ENCODE measurements at places on chromosomes 3 and 15. TPM values are rescaled to one million over a fixed set of nuclear protein-coding genes. Genes with fewer than 3 reads are reported as not detected.
A peak's percentile ranks its signal among the peaks of the same experiment; 100 is the strongest.

- no peak for DNase-seq
These were observed 37.5 kb downstream of the ARHGAP31 start for GRCh38 chr3:119331661-119332060.

- no peak for DNase-seq
These were observed 58.9 kb upstream of the SLC6A6 start for GRCh38 chr3:14343338-14344112.

The GOLGA8K gene
- total RNA-seq = 0.39 TPM

The RAP2B gene
- total RNA-seq = 21.6 TPM

The SLC12A8 gene
- total RNA-seq = 0.38 TPM

The PLA1A gene
- total RNA-seq = 11.9 TPM

DNA sequence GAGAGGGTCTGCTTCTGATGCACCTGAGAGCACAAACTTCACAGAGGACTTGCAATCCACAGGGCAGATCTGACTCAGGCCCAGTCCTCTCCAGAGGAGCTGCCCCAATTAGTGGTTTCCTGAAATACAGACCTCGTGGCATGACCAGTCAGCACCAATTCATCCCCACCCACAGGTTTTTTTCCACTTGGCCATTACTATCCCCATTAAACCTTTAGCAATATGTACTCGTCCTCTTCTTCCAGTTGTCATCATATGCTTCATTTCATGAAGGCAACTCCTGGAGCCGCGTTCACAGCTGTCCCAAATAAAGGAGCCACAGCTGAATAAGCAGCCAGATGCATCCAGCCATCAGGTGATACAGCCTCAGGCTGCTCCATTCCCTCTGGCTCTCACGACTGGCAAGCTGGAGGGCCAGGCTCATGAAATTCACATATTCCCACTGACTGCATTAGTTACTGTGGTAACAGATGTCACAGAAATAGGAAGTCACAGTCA, 163.1 kb downstream of the FMN1 start:
- DNase-seq = no peak

GRCh38 chr15:32838820-32839219, 121.0 kb downstream of the GREM1 start:
- no peak for DNase-seq

DNA sequence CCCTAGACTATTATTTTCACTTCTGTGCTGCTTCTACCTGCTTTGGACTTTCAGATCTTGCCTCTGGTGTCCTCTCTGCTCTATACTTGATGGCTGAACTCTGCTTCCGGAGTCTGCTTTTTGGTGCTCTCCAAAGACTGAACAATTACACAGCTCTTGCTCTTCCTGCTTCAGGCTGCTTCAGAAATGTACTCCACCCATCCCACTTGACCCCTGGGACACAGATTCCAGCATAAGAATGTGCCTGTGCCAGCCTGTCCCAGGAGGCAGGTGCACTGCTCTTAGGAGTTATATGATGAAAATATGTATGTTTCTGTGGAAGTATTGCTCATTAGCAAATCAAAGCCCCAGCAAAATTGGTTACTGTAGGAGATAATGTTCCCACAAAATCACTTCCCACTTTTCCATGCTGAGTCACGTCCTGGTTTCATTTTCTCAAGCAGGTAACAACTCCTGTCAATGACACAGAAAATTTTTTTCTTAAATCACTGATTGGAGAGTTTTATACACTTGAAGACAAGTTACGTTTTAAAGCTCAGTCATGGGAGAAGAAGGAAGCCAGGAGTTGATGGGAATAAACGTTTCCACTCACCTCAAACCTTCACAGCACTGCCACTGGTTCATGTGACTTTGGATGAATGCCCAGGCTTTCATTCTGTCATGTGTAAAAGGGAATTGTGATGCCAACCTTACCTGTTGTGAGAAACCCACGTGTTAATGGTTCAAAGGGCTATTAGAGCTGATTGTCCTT, 239.4 kb upstream of the ZPLD1 start:
- DNase-seq = peak; percentile 35

Measured in dermis microvascular lymphatic vessel endothelial cell (primary cell).